ENCODE measurements at places on chromosomes 7 and 10. TPM values are rescaled to one million over a fixed set of nuclear protein-coding genes. Genes with fewer than 3 reads are reported as not detected.

Gene ADCYAP1R1
- 0.12 TPM for total RNA-seq

DNA sequence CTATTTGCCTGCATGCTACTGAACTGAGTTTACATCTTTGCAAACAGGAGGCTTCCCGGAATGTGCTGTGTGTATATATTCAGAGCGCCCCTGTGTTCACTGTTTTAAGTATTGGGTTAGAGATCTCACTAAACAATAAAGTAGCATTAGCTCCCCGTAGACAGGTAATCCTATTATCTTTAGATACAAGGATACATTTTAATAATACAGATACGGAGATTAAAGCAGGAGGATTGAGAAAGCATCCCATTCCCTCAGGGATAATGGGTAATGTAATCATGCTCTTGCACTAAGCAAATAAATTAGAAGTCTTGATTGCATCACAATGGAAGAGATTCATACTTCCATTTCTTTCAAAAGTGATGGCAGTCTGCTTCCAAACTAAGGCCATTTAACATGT lies 809.0 kb downstream of the NRG3 start:
- no peak for DNase-seq
- no peaks in the 10 kb centered on the region for H3K36me3 ChIP-seq
- no peak overlapping the region for H3K4me3 ChIP-seq
- H3K27ac ChIP-seq: no peak overlapping the region
- no peaks in the 10 kb centered on the region for H3K4me1 ChIP-seq

- H3K27ac ChIP-seq: no peak overlapping the region
- H3K4me1 ChIP-seq: no peaks in the 10 kb centered on the region
- no peaks in the 10 kb centered on the region for H3K36me3 ChIP-seq
- H3K4me3 ChIP-seq: no peak overlapping the region
Observed at GRCh38 chr10:58351616-58352578, 17.1 kb downstream of the UBE2D1 start.

GRCh38 chr7:104793066-104793465 lies 220.9 kb upstream of the KMT2E start:
- no peak overlapping the region for H3K4me3 ChIP-seq
- no peak overlapping the region for H3K27ac ChIP-seq
- no peak for DNase-seq
- no peaks in the 10 kb centered on the region for H3K4me1 ChIP-seq

GRCh38 chr7:92782236-92782635 lies 54.1 kb downstream of the CDK6 start:
- no peaks in the 10 kb centered on the region for H3K27me3 ChIP-seq
- H3K36me3 ChIP-seq: no peaks in the 10 kb centered on the region
- no peak overlapping the region for H3K27ac ChIP-seq
- H3K4me1 ChIP-seq: peaks cover 17% of the 10 kb centered on the region

DNA sequence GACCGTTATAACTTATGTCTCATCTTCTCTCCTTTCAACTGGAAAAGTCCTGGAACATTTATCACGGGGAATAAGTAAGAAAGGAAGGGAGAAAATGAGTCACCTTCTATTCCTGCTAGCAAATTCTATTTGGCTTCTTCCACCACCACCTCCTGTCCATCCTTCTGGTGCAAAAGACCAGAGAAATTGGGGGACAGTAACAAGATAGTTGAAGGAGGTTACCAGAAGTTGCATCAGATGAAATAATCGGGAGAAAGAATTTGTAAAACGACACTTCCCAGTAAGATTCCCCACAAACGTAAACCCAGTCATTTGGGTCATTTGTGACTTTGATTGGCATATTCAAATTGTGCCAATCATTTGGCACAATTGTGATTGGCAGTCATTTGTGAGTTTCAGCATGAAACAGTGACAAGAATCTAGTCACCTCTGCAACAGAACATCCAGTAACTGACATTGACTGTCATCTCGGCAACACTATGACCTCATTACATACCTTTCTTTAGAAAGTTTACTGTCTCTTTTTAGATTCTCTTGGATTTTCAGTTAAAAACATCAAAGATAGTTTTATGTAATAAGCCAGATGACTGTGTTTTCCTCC lies 51.3 kb upstream of the PIK3CG start:
- no peak overlapping the region for H3K27ac ChIP-seq
- no peaks in the 10 kb centered on the region for H3K36me3 ChIP-seq
- no peak for DNase-seq

- no peak overlapping the region for H3K4me3 ChIP-seq
- H3K36me3 ChIP-seq: no peaks in the 10 kb centered on the region
- DNase-seq: no peak
Observed at GRCh38 chr10:1551636-1552338, 185.5 kb downstream of the ADARB2 start.

DNA sequence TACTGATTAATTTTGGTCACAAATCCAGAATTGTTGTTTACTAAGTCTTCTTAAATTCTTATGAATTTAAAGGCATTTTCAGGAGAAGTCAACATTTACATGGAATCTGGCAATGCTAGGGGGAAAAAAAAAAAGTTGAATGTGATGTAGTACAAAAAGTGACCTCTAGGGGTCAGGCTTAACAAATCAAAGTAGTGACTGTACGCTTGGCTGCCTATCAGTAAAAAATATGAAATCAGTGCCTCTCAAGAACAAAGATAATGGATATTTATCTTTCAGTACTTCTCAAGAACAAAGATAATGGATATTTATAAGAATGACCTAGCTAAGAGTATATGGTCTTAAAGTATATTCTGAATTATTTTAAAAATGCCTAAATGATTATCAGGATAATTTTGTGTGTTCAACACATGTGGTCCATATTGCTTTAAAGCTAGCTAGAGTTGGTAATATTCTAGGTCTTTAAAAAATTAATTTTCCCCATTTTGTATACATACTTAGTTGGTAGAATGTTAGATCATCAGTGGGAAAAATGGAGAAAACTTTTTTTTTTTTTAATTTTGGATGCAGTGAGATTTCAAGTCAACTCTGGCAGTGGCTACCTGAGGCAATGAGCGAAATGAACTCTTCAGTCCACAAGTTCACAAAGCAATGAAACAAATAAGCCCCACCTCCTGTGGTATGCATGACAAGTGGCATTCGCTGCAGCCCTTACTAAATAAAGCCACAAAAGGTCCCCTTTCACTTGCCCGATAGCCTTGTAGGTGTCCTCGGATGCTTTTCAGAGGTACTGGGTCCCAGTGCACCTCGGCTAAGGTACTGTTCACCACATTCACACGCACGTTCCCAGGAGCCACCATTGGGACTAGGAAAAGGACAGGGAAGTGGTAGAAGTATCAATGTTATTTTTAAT lies 51.2 kb upstream of the LAMB4 start:
- no peak overlapping the region for H3K27ac ChIP-seq
- no peaks in the 10 kb centered on the region for H3K36me3 ChIP-seq
- H3K27me3 ChIP-seq: no peaks in the 10 kb centered on the region
- H3K4me3 ChIP-seq: no peak overlapping the region
- peak; percentile 51 for DNase-seq

- no peak overlapping the region for H3K4me3 ChIP-seq
- no peak for DNase-seq
- H3K36me3 ChIP-seq: no peaks in the 10 kb centered on the region
- H3K27me3 ChIP-seq: no peaks in the 10 kb centered on the region
- H3K4me1 ChIP-seq: peaks cover 22% of the 10 kb centered on the region
Observed at GRCh38 chr10:59675812-59676211, 33.8 kb downstream of the SLC16A9 start.

DNA sequence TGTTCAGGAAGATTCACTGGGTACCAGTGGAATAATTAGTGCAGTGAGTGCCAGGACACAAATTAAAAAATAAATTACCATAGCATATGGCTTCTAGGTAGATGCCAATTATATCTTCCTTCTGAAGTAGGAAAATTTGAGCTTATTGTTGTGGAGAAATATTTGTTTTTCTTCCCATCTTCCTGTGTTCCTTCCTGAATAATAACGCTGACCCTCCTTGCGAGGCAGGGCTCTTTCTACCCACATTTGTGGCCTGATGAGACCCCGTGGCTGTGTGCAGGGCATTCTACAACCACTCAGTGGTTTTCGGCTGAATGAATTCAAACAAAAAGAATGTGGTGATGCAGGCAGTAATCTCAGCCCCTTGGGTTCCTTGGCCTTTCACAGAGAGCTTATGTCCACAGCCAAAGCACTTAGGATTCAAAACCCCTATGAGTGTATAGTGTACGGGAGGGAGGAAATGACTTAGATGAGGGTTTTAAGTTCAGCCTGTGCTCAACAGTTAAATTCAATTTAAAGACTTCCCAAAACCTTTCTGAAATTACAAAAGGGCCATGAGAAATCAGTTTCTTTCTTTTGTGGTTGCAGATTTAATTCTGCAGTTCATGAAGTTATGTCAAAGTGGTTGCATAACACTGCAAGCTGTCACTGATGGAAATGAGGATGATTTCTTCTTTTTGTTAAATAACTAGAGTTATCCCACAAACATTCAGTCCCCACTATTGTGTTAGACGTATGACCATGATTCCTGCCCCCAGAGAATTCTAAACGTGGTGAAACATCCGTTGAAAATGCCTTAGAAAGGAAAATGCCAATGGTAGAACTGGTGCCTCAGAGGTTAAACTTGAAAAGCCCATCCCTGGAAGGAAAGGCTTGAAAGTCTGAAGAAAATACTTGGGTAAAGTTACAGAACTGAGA lies 255.3 kb downstream of the FZD1 start:
- DNase-seq: no peak
- no peaks in the 10 kb centered on the region for H3K4me1 ChIP-seq
- no peak overlapping the region for H3K4me3 ChIP-seq
- H3K36me3 ChIP-seq: no peaks in the 10 kb centered on the region
- 0 out of 2 replicates have a peak, but pooled peaks cover 4% of the 10 kb centered on the region for H3K27me3 ChIP-seq

GRCh38 chr10:27783660-27784059 lies 38.0 kb upstream of the MKX start:
- no peaks in the 10 kb centered on the region for H3K27me3 ChIP-seq
- H3K4me1 ChIP-seq: peaks cover 20% of the 10 kb centered on the region
- peak overlapping the region; percentile 52 for H3K27ac ChIP-seq
- H3K4me3 ChIP-seq: no peak overlapping the region

GRCh38 chr7:21251151-21251800 lies 176.6 kb upstream of the SP4 start:
- H3K27me3 ChIP-seq: peaks cover 25% of the 10 kb centered on the region
- no peaks in the 10 kb centered on the region for H3K4me1 ChIP-seq
- H3K4me3 ChIP-seq: no peak overlapping the region
- no peak overlapping the region for H3K27ac ChIP-seq
- DNase-seq: no peak
- no peaks in the 10 kb centered on the region for H3K36me3 ChIP-seq

DNA sequence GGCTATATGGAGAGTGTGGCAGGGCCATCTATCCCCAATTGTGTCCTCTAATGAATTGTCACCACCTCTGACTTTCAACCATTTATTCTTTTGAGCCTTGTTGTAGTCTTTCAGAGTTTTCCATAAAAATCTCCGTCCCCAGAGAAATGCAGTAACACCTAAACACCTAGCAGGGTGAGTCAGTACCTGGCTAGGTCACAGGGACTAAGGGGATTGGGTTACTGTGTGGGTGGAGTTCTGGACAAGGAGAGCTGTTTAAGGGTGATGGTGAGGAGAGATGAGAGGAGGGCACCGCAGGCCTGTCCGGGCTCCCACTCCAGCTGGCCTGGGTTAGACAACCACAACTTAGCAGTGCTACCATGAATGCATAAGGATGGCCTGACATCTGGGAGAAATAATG lies 186.2 kb upstream of the LYZL1 start:
- no peak overlapping the region for H3K4me3 ChIP-seq
- peaks cover 19% of the 10 kb centered on the region for H3K4me1 ChIP-seq
- no peaks in the 10 kb centered on the region for H3K36me3 ChIP-seq
- no peaks in the 10 kb centered on the region for H3K27me3 ChIP-seq
- no peak overlapping the region for H3K27ac ChIP-seq

All from HCT116 (cell line).